ENCODE measurements at places on chromosomes 2 and 18.

GRCh38 chr18:23317975-23318675, 135.0 kb upstream of the RIOK3 start:
- DNase-seq: peak; percentile 90

- no peak for DNase-seq
Measured at GRCh38 chr2:41830600-41830999, 217.2 kb upstream of the PKDCC start.

DNA sequence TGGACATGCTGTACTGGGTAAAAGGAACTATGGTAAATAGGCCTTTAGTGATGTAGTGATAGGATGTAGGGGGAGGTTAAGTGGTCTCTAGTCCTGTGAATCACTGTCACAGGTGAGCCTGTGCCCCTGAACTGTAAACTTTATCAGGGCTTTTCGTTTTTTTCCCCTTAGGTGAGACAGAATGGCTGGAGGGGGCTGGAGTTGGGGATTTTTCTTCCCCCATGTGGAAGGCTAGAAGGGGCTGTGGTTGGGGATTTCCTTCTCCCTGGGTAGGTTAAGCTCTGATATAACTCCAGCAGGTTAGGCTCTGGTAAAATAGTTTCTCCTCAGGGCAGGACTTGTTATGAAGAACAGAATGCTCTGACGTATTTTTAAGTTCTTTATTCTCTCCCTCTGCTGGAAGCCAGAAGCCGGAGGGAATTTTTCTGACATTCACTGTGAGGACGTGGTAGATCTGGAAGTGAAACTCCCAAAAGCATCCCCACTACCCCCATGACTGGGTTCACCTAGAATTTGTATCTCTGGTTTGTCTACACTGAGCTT, 28.5 kb downstream of the PIKFYVE start:
- DNase-seq: no peak

GRCh38 chr2:187397886-187398285, 50.2 kb downstream of the CALCRL start:
- no peak for DNase-seq

DNA sequence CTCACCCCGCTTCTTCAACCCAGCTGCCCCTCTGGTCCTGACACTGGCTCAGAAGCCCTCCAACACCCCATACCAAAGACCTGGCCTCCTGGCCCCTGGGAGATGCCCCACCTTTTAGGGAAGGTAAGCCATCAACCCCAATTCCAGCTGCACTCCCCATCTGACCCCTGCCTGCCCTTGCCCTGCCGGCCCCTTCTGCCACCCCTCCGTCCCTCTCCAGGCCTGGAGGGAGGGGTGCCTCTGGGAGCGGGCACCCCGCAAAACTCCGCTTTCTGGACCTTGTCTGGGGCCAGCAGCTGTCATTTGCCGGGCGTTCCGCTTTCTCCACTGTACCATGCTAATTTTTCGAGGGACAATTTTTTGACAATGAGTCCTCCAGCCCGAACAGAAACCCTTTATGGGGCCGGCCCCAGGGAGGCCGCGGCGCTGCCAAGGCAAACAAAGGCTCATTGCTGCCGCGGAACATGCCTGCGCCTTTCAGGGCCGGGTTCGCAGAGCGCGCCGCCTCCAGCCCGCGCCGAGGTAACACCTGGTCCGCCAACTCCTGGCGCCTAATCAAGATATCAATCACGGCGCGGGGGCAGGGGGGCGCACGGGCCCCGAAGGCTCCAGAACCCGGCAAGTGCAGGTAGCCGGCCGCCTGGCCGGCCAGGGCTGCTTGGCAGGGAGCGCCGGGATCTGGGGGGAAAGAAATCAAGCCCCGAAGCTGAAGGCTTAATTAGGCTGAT, 96.0 kb downstream of the INHBB start:
- peak; percentile 18 for DNase-seq

GRCh38 chr18:23512641-23513040, 9.3 kb downstream of the RMC1 start:
- DNase-seq: no peak

- DNase-seq: peak; percentile 68
Measured at GRCh38 chr2:205198140-205198525, 484.2 kb upstream of the NRP2 start.

- peak; percentile 88 for DNase-seq
Measured at GRCh38 chr2:42859006-42859552, 66.7 kb upstream of the HAAO start.

GRCh38 chr2:227623226-227623625, 5.9 kb downstream of the SCYGR4 start:
- DNase-seq: peak; percentile 58

DNA sequence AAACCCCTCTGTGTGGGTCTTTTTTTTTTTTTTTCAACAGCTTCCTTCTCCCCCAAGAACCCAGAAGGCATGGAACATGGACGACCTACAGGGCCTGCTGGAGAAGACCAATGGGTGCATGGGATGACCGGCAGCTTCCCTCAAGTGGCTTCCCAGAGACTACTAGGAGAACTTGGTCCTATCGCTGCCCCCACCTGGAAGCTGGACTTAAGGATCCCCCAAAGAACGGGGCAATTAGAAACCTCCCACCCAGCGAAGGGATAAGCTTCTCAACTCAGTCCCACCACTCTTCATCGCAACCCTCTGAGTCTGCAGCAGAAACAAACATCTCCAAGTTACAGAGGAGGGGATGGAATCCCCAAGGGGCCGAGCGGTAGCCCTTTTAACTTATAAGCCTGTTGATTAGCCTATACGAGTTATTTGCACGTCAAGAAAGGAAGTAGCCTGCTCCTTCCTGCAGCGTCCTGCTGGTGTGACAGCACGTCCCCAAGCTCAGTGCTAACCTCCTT, 1.4 kb downstream of the ACTR1B start:
- no peak for DNase-seq

DNA sequence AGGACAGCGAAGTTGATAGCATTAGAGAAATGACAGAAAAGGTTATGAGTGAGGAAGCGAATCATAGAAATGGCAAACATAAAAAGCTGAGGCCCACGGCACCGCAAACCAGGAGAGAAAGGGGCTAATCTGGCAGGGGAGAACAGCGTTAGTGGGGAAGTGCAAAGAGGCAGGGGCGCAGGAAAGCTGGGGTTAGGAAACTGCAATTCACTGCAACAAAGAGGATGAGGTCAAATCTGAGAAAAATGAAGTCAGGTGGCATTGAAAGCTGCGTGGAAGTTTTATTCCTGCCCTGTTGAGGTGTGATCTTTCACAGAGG, 653 bp upstream of the ABI2 start:
- DNase-seq: no peak

DNA sequence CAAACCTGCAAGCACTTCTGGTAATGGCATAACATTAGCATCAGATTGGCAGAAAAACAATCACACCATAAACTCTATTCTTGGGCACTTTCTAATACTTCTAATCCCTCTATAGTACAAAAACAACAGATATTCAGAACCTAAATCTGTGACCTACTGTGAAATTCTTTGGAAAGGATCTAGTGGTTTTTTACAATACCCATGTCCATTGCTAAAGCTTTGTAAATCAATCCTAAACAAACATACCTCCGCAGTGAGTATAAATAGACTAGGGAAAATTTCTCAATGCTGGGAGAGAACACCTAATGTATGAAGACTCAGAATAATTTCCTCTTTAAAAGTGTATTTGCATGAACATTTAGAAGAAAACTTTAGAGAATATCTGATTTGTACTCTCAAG, 1098.5 kb upstream of the DDX18 start:
- no peak for DNase-seq
